ENCODE measurements at places on chromosomes 11 and 22. TPM values are rescaled to one million over a fixed set of nuclear protein-coding genes. Genes with fewer than 3 reads are reported as not detected.

SMC1B gene
- 0.03 TPM for total RNA-seq

KCTD14 gene
- 2.0 TPM for total RNA-seq

EI24 gene
- total RNA-seq, result 98.8 TPM

PHETA2 gene
- not detected for total RNA-seq

LRRC4C gene
- total RNA-seq, result not detected

PAMR1 gene
- total RNA-seq, result 0.02 TPM

LDHAL6A gene
- total RNA-seq, result not detected
